ENCODE measurements at places on chromosomes 1 and 21. TPM values are rescaled to one million over a fixed set of nuclear protein-coding genes. Genes with fewer than 3 reads are reported as not detected.
A peak's percentile ranks its signal among the peaks of the same experiment; 100 is the strongest.

DNA sequence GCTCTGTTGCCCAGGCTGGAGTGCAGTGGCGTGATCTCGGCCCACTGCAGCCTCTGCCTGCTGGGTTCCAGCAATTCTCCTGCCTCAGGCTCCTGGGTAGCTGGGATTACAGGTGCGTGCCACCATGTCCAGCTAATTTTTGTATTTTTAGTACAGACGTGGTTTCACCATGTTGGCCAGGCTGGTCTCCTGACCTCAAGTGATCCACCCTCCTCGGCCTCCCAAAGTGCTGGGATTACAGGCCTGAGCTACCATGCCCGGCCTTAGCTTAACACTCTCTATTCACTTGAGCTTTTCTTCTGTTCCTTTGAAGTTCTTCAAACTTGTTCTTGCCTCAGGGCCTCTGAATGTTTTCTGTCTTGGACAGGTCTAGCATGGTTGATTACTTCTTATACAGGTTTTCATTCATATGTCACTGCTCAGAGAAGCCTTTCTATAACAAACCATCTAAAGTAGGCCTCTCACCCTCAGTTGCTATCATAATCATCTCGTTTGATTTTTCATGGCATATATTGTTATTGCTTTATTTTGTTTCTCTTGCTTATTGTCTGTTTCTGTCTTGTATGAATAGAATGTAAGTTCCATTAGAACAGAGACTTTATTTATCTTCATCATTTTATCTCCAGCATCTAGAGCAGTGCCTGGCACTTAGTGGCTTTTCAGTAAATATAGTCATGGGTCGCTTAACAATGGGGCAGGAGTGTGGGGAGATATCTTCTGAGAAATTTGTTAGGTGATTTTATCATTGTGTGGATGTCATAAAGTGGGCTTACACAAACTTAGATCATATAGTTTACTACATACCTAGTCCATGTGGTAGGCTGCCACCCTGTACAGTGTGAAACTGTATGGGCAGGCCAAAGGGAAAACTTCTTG lies 12.1 kb downstream of the OSBPL9 start:
- DNase-seq = no peak

DNA sequence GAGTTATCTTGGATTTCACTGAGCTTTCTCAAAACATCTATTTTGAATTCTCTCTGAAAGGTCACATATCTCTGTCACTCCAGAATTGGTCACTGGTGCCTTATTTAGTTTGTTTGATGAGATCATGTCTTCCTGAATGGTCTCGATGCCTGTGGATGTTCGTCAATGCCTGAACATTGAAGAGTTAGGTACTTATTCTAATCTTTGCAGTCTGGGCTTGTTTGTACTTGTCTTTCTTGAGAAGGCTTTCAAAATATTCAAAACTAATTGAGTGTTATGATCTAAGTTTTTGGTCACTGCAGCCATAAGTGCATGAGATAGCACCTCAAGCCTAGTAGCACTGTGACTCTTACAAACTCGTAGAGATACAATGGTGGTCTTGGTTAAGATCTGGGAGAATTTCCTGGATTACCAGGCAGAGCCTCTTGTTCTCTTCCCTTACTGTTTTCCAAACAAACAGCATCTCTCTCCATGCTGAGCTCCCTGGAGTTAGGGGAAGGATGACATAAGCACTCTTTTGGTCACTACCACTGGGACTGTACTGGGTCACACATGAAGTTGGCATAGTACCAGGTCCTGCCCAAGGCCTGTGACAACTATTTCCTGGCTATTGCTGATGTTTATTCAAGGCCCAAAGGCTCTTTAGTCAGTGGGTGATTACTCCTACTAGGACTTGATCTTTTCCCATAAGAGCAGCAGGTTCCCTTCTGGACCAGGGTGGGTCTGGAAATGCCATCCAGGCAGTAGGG lies 25.6 kb downstream of the SLC22A15 start:
- DNase-seq = no peak

GRCh38 chr1:153371231-153371630 lies 4.2 kb downstream of the S100A12 start:
- DNase-seq = no peak

GRCh38 chr1:41716188-41717130 lies 202.3 kb downstream of the HIVEP3 start:
- peak; percentile 42 for DNase-seq

GRCh38 chr1:50105433-50105832 lies 3.3 kb upstream of the ELAVL4 start:
- DNase-seq = peak; percentile 25

- DNase-seq = peak; percentile 73
Observed at GRCh38 chr1:156423422-156424352, 54.7 kb downstream of the RHBG start.

GRCh38 chr1:82819234-82819633 lies 1018.5 kb downstream of the ADGRL2 start:
- DNase-seq = no peak

- DNase-seq = no peak
Observed at GRCh38 chr1:246417813-246418564, 89.1 kb downstream of the SMYD3 start.

- DNase-seq = no peak
Observed at GRCh38 chr1:199041173-199041914, 402.5 kb downstream of the PTPRC start.

GRCh38 chr1:188089461-188089860 lies 1260.7 kb downstream of the PLA2G4A start:
- DNase-seq = no peak

DNA sequence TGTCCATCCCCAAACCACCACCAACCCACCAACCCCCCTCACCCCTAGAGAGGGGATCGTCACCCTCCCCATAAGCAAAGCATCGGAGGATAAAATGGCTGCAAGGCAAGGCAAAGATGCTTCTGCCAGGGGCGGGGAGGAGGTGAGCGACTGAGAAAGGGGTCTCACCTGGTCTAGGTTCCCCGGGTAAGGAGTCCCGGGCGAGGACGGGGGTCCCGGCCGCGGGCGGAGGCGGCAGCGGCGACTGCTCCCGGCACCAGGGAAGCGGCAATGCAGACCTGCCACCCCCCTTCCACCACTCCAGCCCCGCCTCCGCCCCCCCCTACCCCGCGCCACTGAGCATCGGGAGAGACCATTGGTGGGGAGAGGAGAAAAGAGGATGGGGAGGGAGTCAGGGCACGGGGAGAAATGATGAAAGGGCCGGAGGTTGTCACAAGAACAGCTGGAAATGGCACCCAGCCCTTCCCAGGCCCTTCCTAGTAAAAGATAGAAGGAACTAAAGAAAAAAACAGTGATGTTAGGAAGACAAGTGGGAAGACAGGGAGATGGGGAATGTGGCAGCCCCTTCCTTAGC lies at the start of gene SV2A:
TSS of gene SV2A (minus strand) at position 274 of the 574 bp plus-strand sequence. CDS start 4,004 bp downstream, outside the sequence.
- no peak for DNase-seq

Gene TNFAIP8L2
- 0.31 TPM for total RNA-seq

Gene EPHA10
- not detected for total RNA-seq

Gene FBXO28
- total RNA-seq = 27.1 TPM

Measured in K562 (cell line).